ENCODE measurements at places on chromosomes 7 and 10.

DNA sequence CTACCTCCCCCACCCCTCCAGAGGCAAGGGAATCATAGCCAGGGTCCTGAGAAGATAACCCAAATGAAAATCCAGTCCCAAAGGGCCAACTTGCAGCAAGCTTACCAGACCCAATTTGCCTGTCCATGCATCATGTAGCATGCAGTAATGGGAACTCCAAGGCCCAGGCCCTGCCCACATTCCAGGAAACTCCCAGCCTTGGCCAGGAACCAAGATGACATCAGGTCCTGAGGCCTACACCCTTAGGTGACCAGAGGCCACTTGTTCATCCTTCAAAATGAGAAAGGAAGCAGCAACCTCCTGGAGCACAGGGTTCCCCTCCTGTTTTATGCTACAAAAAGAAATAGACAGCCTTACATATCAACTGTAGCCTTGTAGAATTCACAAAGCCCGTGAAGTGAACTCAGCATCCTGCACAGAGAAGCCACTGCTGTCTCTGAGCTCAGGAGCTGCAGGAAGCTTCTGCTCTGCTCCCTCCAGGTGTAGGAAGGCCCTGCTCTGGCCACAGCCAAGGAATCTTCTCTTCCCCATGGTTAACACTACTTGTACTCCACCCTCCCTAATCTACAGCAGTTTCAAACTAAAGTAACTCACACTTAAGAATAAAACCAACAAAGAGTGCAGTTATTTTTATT is 30.3 kb upstream of the GRB10 start:
- no peak for DNase-seq

DNA sequence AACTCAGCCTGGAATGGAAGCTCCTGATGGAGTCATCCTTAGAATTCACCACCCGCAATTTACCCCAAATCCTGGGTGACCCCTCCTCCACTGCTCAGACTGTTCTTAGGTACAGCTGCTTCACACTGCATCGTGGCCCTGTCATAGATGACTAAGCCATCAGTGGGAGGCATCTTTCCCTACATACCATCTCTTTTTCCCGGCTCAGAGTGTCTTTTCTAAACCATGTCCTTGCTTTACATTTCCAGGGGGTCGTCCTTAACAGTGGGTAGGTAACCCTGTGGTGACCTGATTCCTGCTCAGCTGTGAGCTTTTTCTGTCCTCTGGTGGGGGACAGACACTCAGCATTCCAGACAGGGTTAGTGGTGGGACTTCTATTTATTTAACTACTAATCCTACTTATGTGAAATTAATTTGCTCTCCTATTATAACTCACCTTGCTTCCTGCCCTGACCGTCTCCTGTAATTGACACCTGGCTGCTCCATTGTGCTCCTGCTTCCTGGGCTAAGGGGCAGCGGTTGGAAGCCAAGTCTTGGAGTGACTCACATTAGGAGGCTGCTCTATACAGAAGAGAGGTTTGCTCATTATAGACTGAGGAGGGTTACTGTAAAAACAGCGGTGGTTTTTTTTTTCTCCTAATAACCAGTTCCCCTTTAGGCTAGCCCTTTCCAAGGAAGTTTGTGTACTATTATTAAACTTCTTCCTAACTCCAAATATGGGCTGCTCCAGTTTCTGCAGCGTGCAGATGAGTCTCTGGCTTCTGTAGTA is 40.6 kb downstream of the PYROXD2 start:
- DNase-seq: no peak

- DNase-seq: no peak
Measured at GRCh38 chr7:103380395-103381191, 33.1 kb downstream of the PSMC2 start.

DNA sequence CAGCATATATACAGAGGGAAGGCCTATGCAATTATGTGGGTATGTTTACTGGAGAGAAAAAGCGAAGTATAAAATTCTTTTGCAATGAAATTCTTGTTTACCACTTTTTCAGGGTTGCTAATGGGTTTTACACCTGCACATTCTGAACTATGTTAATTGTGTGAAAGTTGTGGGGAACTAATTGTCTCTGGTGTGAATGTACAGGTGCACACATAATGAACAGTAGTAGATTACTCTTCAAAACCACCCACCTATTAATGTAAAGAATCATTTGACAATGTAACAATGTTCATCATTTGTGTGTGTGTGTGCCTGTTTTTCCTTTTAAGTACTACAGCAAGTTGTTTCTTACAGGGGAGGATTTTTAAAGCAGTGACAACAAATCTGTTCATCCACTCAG is 80.0 kb upstream of the FEZF1 start:
- no peak for DNase-seq

- DNase-seq: no peak
Measured at GRCh38 chr10:114940735-114941134, 2.7 kb downstream of the TRUB1 start.

GRCh38 chr7:15463801-15464666 is 97.8 kb downstream of the AGMO start:
- DNase-seq: no peak

GRCh38 chr7:5758753-5759335 is 22.6 kb downstream of the RNF216 start:
- DNase-seq: no peak

DNA sequence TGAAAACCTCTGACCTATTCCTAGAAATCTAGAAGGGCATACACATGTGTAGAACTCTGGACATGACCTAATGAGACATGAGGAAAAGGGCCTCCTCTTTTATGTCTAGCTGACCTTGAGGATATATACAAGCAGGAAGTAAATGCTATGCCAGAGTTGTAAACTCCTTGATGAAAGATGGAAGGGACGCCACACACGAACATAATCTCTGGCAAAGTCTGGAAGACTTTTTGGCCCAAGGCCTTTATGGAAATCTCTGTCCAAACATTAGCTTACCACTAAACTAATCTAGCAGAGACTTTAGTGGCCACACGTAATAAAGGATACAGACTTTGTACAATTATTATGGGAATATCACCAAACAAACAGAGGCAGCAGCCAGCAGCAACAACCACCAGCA is 138.1 kb upstream of the THSD7A start:
- no peak for DNase-seq

DNA sequence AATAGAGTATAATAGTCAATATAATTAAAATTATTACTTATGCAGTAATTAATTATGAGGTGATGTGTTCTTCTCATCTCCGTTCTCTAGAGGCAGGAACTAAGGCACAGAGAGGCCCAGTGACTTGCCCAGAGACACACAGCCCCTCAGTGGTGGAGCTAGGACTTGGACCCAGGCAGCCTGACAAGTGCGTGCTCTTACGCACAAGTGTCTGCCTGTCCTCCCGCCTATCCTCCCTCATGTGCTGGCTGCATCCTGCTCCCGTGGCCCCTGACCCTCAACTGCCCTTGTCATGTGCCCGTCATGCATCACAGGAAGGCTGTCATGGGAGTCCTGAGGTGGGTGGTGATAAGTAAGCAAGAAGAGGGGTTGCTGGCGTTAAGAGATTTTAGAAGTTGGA is 14.3 kb downstream of the IL2RA start:
- DNase-seq: no peak

- no peak for DNase-seq
Measured at GRCh38 chr7:37815671-37816371, 32.6 kb upstream of the NME8 start.

DNA sequence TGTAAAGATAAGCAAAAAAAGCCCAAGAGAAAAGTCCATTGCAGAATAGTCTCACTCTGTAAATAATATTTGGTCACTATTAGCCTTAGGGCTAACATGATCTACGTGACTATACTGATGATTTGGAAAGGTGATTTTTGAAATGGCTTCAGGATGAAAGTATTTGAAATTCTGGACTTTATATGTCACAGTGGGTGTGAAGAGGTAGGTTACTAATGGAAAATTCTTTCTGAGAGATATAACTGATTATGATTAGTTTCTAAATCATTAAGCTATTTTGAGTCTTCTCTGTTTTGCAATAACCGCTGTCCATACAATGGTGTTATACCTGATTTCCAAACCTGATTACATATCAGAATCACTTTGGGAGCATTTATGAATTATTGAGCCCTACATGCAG is 20.1 kb upstream of the HBP1 start:
- DNase-seq: no peak

DNA sequence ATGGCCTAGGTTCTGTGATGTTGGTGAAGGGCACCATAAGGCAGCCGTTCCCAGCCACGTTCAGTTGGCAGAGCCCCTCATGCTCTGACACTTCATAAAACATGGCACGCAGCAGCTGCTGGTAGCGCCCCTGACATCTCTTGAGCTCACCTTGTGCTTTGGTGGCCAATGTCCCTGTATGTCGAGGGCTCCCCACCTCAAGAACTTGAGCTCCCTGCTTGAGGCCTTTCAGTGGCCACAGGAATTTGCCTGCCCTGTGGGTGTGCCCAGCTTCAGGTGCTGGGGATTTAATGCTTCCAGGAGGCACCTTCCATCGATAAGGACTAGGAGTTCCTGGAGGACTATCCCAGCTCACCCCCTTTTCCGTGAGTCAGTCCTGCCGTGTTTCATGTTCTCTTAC is 9.5 kb upstream of the ZNF32 start:
- DNase-seq: no peak

DNA sequence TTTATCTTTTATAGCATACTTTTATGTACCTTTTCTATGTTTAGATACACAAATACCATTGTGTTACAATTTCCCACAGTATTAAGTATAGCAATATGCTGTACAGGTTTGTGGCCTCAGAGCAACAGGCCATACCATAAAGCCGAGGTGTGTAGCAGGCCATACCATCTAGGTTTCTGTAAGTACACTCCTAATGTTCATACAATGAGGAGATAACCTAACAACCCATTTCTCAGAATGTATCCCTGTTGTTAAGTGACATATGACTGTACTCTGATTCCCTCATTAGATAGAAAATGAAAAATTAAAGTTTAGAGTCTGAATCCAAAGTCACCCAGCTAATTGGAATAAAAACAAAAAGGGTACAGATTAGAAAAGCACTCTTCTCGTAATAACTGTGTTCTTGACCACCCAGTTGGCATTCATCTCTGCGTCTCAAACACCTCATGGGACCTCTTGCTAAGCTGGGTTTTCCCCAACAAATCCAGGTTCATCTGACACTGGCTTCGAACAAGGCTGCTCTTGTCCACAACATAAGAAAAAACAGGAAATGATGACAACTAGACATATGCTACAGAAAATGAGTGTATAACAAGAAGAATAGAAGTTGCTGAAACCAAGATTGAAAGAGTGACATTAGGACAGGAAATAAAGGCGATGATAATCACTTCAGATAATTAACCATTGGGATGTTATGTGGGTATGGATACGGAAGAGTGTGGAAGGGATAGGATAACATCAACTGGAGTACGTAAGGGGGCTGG is 1.4 kb downstream of the NDUFB8 start:
- no peak for DNase-seq

DNA sequence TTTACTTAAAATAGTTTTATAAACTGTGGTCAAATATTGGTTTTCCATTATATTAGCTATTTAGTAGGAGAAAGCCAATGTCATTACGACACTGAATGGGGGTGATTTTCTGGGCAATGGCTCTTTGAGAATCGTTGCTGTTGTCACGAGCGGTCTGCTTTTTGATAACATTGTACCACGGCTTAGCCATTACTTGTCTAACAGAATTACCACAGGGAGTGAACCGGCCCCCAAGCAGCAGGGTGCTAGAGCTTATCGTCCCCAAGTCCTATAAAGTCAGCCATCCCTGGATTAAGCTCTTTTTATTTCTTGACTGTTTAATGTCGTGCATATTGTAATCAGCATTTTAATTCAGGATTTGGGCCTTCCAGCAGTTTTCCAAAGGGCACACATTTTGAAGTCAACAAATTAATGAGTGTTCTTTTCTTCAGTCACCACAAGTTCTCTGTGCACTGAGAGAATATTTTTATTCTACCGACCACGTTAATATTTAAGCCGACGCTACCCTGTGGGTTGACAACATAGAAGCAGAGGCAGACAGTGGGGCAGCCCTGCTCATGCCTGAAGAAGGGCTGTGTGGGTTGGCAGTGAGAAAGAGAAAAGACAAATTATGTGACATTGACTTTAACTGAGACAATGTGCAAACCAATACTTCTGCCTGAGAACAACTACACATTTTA is 125.8 kb downstream of the ICA1 start:
- DNase-seq: no peak

DNA sequence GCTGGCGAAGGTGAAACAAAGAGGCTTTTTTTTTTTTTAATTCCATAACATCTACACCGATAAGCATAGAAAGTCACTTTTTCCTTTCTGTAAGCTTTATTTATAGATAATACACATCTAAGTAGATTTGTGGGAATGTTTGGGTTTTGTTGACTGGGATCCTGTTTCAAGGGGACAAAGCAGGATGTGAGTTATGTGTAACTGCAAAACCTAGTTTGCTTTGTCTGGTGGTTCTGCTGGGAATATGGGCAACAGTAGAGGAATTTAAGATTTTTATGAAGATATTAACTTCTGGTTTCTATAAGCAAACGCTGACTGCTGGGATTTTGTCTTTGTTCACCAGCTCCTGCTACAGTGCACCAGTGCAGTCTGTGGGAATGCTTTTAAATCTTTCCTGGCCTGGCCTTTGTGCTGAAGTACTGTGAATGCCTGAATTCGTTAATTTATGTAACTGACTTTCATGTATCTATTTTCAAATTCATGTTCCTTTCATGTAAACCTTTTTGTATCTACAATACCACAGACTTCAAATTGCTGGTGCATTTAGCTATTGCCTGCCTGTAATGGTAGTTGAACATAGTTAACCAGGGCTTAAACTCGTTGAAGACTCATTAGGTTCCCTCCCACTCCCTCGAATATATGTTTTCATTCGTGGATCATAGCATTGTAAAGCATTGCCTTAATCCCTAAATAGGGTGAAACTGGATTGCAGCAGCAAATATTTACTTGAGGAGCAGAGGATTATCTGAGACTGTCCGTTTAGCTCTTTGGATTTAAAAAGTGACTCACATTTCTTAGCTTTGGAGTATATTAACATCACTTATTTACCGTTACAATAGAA is 1.5 kb downstream of the KLHL7 start:
- DNase-seq: no peak

GRCh38 chr7:130927062-130927461 is 193.1 kb upstream of the KLF14 start:
- no peak for DNase-seq

DNA sequence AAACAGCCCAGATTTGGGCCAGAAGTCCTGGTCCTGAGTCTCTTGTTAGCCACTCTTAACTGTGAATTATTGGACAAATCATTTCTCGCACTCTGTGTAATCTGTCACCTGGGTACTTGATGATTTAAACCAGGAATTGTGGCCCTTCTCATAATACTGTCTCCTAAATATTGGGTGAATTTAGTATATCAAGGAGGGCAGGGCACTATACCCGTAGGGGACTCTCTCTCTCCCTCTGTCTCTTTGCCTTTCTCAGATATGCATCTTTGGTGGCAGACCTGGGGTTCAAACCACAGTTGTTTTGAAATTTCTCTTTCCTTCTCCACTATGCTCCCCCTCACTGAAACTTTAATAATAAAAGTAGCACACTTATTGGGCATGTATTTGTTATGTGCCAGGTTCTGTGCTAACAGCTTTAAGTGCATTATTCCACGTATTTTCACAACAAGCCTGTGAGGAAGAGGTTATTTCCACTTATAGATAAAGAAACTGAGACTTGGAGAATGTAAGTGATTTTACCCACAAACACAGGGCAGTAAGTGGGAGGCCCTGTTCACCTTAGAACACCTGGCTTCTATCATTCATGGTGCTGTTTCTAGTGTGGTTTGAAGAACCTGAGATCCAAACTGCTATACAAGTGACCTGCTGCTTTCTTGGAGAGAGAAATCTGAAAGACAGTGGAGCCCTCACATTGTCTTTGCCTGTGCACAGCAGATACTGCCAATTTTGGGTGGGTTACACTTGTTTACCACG is 11.8 kb downstream of the FAS start:
- DNase-seq: no peak

GRCh38 chr10:12587451-12587888 is 238.1 kb downstream of the CAMK1D start:
- no peak for DNase-seq
